ENCODE measurements at places on chromosomes 16 and 17. TPM values are rescaled to one million over a fixed set of nuclear protein-coding genes. Genes with fewer than 3 reads are reported as not detected.

The ZMYND15 gene
- 3.3 TPM for polyA plus RNA-seq

The CIITA gene
- polyA plus RNA-seq = 4.4 TPM

The HOXB8 gene
- polyA plus RNA-seq = 13.3 TPM

The STH gene
- not detected for polyA plus RNA-seq

The SOX15 gene
- polyA plus RNA-seq = 0.29 TPM

DNA sequence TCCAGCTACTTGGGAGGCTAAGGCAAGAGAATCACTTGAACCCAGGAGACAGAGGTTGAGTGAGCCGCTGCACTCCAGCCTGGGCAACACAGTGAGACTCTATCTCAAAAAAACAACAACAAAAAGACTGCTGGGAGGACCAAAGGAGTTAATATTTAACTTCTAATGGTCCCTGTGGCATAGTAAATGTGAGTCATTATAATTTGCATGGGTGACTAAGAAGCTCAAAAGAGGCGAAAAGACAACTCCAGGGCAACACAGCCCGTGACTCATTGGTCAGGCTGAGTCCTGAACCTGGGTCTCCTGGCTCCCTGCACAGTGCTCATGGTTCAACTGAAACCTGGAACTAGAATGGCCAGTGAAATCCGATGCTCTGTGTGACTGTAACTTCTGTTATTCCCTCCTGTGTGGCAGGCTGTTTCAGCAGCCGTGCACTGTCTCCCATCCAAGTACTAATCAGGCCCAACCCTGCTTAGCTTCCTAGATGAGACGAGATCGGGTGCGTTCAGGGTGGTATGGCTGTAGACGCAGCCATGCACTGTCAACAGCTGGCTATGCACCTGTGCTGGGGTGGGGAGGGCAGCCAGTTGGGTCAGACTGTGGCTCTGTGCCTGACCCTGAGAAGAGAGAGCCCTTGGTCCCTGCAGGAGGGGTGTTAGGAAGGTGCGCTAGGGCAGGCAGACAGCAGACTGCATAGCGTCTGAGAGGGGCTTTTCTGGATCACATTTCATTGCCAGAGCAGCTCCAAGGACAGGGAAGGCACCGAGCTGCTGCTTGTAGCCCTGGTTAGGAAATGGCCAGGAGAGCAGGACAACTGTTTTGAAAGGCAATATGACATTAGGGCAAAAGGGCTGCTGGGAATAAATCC is 14.5 kb upstream of the GPRC5C start:
- DNase-seq = no peak

DNA sequence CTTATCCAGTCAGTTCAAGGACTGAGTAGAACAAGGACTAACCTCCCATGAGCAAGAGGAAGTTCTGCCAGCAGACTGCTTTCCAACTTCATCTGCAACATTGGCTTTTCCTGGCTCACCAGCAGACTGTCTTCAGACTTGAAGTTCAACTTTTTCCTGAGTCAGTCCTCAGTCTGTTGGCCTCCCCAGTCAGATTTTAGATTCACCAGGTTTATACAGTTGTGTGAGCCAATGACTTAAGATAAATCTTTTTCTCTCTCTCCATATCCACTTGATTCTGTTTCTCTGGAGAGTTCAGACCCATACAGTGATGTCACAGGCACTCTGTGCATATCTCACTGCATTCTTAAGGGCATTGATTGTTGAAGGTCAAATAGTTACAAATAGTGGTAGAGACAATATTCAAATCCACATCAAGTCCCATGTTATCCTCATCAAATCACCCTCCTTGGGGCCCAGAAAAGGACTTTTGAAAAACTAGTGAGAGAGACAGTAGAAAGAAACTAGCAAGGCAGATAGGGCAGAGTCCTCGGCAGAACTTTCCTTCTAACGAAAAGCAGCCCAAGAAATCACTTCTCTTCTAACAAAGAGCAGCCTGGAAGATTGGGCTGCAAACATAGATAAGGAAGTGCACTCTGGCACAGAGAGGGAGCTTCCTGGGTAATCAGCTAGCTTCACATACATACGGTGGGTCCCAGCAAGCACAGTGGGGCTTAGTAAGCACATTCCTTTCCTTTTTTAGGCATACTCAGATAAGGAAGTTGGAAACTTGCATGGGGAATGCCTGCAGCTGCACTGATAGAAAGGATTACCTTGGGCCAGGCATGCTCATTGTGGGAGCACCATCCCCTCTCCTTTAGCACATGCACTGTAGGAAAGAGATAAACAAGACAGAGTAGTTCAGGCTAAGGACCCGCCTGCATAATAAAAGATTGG is 132.3 kb upstream of the FAM20A start:
- peak; percentile 18 for DNase-seq

- DNase-seq = no peak
These were observed 719.7 kb upstream of the CDH8 start for GRCh38 chr16:62755938-62756337.

- no peak for DNase-seq
These were observed 178.8 kb downstream of the MAP2K6 start for GRCh38 chr17:69593351-69593715.

GRCh38 chr16:83402967-83403366 is 404.8 kb upstream of the HSBP1 start:
- DNase-seq = no peak

DNA sequence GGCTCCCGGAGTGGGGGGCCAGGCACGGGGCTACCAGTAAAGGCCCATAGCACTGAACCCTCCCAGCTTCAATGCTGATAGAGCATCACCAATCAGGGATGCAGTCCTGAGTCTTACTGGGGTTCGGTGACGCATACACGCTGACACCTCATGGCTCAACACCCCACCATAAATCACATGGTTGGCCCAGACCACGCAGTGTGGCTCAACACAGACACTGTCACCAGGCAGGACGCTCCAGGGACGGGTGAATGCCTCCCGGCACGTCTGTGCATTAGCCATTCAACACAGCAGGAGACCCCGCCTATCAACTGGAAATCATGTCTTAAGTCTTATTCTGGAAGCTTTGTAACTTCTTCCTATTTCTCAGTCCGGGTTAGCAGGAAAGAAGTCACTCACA is 35.0 kb downstream of the NECAB2 start:
- no peak for DNase-seq

DNA sequence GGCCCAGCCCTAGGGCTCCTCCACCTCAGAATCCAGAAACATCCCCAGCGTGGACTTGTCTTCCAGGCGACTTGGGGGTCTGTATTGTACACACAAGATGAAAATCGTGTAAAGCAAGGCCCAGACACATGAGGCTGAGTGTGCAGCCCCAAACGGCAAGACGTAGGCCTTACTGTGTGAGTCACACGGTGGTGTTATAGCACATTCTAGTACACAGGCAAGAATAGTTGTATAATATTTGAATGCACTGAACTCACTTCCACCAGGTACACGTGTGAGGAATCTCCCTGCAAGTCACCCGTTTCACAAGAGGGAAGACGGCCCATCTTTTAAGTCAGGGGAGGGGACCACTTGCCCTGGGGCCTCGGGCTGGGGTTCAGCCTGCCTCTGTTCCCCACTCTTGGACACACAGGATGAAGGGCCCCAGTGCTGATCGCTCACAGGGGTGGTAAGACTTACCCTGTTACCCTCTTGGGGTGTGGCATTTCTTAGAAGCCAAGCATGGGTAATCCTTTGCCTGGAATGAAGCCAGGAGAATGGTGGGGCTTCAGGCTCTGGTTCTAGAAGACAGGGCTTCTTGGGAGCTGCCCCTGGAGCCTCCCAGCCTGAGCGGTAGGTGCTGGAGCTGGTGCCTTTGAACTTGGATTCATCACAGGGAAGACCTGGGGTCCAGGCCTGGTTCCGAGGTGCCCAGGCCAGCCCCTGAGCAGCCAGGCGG is 71.3 kb downstream of the SREBF1 start:
- DNase-seq = no peak

GRCh38 chr17:1190751-1191331 is 11.1 kb upstream of the ABR start:
- no peak for DNase-seq

DNA sequence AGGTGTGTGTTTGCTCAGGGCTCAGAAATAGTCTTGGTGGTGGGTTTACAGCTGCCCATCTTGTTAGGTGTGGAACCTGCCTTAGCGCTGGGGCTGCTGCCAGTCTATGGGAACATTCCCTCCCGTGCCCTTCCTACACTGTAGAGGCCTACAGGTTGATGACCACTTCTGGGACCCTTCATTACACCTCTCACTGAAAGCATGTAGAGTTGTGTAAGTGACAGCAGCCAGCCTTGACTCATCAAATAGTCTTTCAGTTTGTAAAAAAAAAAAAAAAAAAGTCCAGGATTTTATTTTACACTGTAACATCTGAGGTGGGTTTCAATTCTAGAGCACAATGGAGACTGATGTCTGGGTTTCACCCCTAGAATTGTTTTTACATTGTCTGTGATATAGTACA is 193.9 kb downstream of the SPECC1 start:
- no peak for DNase-seq

- DNase-seq = no peak
These were observed 5.5 kb upstream of the ASGR1 start for GRCh38 chr17:7184647-7185046.

- no peak for DNase-seq
These were observed 26.5 kb upstream of the SLC25A19 start for GRCh38 chr17:75315541-75316243.

DNA sequence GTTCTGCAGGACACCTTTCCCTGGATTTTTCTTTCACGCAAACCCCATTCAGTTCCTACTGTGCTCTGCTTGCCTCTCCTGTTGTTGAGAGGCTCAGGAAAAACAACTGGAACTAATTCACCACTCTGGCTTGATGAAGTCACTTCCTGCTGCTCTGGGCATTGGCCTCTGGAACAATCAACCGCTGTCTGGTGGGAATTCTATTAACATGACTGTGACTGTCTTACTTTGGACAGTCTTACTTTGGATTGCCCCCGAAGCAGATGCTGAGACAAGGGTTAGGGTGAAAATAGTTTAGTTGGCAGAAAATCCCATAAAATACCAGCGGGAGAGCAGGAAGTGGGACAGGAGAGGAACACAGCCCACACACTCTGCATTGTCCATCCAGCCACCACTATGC is 90.0 kb upstream of the HSBP1 start:
- no peak for DNase-seq

All from adrenal gland (tissue), 19 donors.